ENCODE measurements at places on chromosomes 3 and 15.

- no peak for DNase-seq
Measured at GRCh38 chr15:74136814-74137536, 6.6 kb downstream of the ISLR2 start.

DNA sequence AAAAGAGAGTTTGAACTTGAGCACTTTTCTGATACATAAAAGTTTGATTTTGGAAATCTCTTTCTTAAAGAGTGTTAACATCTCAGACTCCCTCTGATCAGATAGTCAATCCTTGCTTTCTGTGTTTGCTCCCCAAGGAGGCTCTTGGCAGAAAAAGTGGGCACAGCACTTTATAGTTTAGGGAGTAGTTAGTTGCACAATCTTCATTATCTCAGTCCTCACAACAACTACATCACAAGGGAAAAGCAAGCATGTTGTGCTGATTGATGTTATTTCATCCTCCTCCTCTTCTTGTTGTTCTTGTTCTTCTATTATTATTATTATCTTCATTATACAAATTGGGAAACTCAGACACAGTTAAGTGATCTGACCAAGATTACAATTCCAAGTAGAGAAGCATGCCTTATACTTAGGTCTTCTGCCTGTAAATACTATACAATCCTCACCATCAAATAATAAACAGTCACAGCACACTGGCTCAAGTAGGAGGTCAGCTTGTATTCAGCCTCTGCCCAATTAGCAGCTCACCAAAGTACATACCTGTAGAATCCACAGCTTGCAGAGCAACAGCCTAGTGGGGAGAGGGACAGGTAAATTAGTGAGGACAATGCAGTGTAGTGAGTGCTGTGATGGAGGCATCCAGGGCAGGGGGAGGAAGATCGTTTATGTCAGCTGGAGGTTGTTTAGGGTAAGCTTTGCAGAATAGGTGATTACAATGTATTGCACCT lies 304.1 kb upstream of the MME start:
- DNase-seq = no peak

GRCh38 chr3:138326866-138327595 lies 2.6 kb downstream of the NME9 start:
- DNase-seq = no peak

- no peak for DNase-seq
Measured at GRCh38 chr15:49832511-49832910, 211.7 kb downstream of the DTWD1 start.

DNA sequence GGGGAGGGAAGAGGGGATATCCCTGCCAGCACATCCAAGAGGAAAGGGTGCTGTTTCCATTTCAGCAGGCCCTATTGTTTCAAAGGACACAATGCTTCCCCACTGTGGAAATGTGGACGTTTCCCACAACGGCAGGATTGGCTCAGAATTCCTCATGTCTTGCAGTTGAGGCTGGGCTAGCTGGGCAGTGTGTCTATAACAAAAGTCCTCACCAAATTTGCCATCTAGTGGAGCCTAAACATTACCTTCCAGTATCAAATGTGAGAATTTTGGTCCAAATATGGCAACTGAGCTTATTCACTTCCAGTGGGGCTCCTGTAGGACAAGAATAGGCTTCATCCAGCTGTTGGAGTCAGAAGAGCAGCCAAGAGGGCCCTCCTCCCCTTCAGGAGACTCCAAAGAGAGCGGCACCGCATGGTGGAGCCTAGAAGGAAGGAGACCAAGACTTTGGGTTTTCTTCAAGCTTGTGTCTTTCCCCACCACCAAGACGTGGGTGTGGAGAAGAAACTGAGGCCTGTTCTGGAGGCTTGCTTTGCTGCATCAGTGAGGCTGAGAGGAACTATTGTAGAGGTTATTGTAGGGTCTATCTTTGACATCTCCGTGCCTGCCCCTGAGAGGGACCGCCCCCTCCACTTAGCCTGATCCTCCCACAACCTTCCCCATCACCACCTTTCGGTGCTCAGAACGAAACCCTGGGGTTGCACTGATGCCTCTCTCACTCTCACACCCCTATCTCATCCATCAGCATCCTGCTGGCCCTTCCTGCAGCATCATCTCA lies 45.3 kb upstream of the SLCO2A1 start:
- no peak for DNase-seq

DNA sequence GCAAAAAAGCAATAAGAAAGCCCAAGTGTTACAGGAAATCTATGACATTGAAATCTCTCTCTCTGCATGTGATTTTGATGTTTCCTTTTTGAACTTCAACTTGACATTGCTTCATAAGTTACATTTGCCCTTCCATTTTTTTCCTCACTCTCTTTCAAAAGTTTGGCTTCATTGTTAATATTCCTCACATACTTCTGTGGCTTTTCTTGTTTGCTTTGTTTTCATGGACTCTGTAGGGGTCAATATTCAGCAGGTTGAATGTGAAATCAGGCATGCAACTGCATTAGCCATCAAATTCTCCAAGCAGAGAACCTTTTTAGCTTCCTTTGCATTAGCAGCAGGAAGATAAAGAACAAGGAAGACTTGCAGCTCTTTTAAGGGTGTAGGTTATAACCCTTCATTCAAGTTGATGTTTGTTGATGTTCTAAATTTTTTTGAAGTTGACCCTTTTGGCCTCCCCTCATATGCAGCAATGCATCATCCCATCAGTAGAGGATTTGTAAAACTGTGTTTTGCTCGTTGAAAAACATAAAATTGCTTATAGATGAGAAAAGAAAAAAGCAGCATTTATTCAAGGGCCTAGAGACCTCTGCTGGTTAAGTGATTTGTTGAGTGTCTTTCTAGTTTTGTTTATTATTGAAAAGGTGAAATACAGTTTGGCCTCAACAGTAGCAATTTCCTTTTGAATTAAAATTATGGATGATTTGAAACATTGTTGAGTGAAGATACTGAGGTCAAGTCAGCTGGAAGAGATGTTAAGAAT lies 211.4 kb downstream of the IL5RA start:
- no peak for DNase-seq

DNA sequence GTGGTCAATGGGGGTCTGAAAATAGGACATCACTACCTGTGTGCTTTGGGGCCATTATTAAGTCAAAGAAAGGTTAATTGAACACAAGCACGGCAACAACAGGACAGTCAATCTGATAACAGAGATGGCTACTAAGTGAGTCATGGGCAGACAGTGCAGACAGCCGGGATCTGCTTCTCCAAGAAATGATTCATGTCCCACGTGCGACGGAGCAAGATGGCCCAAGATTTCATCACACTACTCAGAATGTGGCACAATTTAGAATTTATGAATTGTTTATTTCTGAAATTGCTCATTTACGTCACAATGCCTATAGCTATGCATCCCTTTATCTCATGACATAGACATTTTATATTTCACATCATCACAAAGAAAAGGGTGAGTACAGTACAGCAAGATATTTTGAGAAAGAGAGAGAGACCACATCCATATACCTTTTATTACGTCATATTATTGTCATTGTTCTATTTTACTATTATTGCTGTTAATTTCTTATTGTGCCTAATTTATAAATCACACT lies 770.6 kb upstream of the NR2F2 start:
- DNase-seq = no peak

DNA sequence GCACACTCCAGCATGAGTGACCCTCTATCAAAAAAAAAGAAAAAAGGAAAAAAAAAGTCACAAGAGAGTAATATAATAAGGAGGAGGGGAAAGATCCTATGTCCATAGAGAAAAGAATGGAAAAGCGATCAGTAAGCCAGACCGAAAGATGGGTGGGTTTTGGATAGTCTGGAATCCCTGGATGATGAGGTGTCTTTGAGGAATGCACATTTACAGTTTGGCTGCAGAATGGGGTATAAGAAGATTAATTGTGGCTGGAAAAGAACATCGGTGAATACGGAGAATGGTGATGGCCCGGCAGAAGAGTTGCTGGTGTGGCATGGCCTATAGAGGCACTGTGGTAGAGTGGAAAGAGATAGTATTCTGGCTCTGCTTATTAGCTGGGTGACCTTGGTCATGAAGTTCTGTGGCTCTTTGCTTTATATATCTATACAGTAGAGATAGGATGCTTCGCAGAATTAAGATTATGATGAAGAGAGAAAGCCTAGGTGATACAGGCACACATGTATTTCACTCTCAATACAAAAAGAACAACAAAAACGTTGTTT lies 187.9 kb downstream of the AKAP13 start:
- DNase-seq = no peak

GRCh38 chr3:31096661-31097395 lies 202.4 kb upstream of the GADL1 start:
- DNase-seq = no peak

DNA sequence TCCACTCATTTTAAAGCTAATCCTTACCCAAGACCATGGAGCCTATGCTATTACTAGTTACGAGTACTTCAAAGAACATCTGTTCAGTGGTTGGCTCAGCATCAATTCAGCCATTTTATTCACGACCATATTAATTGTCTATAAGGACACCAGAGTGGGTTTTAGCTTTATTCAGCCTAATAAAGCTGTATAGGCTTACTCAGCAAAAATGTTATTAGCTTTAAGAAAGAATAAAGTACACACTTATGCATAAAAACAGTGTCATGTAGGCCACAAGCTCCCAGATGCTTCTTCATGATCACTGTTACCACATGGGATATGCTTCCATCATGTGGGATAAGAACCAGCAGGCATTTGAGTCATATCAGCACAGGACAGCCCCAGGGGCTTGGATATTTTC lies 87.4 kb upstream of the GPR149 start:
- no peak for DNase-seq

- no peak for DNase-seq
Measured at GRCh38 chr3:57179580-57180410, 14.6 kb upstream of the IL17RD start.

DNA sequence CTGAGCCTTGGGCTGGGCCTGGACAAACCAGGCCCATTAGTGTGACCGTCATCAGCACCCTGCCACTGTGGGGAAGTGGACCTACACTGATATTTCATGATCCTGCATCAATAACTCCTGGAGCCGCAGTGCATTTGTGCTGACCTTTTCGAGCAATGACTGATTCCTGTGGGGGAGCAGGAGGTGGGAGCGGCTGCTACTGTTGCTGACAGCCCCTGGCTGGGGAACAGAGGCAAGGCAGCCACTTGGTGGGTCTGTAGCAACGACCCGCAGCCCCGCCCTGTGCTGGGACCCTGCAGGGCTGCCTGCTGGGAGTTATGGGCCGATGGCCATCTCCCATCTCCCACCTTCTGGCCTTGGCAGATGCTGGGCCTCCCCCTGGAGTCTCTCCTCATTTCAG lies 42.1 kb downstream of the CCDC33 start:
- DNase-seq = no peak

GRCh38 chr3:12922881-12923431 lies 81.6 kb upstream of the RPL32 start:
- DNase-seq = no peak
